ENCODE measurements at places on chromosomes 4 and X.

GRCh38 chr4:99205153-99205979, 13.7 kb downstream of the ADH6 start:
- DNase-seq = peak; percentile 66

DNA sequence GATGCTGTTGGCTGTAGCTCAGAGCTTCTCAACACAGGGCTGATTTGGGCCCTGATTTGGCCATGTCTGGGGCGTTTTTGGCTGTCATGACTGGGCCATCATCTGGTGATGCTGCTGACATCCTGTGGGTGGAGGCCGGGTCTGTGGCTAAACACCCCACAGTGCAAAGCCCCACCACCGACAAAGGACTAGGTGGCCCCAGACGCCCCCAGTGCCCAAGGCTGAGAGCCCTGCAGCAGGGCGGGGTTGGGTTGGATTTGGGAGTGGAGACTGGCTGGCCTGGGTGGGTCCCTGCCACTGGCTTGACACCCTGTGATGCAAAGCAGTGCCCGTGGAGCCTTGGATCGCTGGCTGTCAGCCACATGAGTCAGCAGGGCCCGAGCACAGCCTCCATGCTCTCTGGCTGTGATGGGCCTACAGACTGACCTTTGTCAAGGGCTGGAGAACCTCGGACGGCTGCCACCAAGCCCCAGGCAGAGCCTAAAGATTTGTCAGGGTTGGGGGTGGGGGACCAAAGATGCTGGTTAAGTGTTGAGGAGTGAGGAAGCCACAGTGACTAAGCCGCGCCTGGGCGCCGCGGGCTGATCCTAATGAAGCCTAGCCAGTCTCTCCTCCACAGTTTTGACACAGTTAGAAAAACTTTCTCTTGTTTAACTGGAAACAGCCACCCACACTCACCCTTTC, 28.3 kb downstream of the CYTL1 start:
- no peak for DNase-seq

- DNase-seq = no peak
Measured at GRCh38 chr4:109429545-109429944, 4.1 kb upstream of the SEC24B start.

DNA sequence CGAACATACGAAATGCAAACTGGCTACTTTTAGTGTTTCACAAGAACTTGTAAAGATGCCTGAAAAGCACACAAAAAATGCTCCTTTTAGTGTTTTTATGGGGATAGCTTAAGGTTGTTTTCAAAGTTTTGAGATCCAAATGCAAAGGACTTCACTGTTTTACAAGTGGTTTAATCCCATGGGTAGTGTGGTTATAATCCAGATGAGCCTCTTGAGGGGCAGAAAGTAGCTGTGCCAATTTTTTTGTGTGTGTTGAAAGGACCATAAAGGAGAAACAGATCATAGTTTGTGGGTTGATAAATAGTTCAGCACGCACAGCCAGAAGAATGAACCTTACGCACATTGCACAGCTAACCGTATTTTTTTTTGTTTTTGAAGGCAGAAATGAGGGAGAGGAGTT, 126.9 kb upstream of the GIMD1 start:
- no peak for DNase-seq

- DNase-seq = no peak
Measured at GRCh38 chr4:821181-821591, 4.7 kb downstream of the CPLX1 start.

DNA sequence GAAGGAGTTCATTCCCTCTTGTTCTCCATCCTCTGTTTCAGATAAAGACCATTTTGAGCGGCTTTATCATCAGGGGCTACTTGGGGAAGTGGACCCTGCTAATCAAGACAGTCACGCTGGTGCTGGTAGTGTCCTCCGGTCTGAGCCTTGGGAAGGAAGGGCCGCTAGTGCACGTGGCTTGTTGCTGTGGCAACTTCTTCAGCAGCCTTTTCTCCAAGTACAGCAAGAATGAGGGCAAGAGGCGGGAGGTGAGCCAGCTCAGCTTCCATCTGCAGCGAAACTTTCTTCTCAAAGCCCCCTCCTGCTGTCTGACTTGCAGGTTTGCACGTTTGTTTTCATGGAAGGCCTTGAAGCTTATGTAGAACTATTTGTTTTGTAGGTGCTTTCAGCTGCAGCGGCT, 49.5 kb downstream of the CLCN4 start:
- DNase-seq = no peak

DNA sequence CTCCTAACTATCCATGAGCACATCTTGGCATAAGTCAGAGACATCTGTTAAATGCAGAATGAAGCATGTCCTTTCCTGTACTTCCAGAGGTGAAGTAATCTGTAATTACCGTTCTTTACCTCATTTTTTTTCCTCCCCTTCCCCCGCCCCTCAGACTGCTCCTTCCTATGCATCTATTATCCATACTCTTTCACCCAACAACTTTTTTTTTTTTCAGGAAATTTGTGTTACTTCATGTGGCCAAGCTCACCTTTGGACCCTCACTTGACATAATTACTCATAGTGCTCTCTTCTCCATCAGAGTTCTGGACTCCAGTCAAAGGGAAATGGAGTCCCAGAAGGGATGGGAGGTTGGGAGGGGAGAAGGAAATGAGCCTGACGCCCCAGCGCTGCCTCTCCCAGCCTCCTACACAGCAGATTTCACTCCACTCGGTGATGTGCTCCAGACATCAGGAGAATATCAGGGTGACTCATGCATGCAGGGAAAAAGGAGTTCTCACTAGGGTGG, 568.8 kb downstream of the STIM2 start:
- DNase-seq = no peak

DNA sequence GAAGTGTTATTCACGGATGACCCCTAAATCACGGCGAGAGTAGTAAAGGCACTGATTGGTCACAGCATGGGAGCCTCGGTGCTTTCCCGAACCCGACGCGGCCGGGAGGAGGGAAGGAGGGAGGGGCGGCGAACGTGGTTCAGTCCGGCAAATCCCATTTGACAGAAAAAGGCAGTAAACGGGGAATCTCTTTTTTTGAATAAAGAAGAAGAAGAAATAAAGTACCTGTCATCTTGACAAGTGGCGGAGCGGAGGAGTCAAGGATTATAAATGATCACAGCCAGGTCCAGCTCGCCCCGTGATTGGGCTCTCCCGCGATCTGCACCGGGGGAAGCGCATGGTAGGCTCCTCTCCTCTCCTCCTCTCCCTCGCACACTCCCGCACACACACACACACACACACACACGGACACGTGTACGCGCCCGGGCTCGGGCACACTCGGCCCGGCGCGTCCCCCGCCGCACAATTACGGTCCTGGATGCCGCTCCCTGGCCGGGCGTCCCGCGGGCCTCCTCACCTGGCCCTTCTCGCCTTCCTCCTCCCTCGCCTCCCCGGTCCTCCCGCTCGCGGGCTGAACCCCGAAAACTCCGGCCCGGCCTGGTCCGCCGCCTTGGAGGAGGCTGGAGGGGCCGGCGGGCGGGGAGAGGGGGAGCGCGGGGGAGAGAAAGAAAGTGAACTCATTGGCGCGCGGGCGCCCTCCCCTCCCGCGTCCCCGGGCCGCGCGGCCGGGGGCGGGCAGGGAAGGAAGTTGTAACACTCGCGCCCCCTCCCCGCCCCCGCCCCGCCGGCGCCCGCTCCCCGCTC, 99.2 kb upstream of the TENM3 start:
- DNase-seq = peak; percentile 33

DNA sequence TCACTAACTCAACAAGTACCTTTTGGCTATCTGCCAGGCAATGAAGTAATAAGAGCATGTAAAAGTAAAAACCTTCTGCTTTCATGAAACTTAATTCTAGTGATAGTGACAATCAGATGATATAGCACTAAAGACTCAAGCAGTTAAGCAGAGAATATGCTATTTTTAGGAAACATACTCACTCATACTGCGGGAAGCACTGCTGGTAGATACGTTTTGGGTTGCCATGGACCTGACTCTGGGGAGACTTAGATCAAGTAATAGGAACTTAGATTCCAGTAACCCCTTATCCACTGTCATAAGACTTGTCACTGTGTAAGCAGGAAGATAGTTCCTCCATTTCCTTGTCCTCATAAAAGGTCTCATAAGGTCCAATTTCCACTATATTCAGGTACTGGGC, 386.3 kb downstream of the DMD start:
- no peak for DNase-seq

- no peak for DNase-seq
Measured at GRCh38 chr4:52751487-52751911, 274 bp upstream of the ERVMER34-1 start.

- no peak for DNase-seq
Measured at GRCh38 chrX:1686642-1687041, 71.8 kb downstream of the ASMT start.

DNA sequence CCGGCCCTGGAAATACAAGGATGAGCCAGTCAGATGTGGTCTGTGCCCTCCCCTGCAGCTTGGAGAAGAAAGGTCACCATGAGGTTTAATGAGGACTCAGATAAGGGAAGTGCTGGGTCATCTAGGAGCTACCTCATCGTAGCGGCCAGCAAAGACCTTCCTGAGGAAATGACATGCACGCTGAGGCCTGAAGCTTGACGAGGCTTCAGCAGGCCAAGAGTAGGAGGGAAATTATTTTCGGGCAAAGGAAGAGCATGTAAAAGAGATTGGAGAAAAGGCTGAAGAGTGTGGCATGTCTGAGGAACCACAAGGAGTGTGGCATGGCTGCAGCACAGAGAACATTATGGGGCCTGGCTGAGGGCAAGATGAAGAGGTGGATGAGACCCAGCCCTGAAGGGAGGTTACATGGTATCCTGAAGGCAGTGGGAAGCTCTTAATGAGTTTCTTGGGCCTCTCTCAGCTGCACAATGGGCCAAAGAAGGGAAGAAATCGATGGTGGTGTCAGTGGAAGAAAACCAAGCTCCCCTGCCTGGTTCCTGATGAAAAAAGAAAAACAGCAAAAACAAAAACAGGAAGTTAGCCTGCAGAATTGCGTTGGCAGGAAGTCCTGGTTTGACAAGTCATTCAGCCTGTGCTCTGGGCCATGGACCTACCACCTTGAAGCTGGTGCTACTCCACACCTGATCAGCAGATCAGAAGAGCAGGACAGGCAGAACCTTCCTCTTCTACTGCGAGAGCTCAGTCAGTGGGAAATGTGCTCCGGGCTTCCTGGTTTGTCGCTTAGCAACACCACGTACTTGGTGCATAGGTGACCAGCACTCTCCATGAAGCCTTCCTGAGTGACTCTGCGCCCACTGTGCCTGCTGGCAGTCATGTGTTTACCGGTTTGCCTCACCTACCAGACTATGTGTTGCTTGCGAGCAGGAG, 134.5 kb upstream of the KLF3 start:
- DNase-seq = no peak

DNA sequence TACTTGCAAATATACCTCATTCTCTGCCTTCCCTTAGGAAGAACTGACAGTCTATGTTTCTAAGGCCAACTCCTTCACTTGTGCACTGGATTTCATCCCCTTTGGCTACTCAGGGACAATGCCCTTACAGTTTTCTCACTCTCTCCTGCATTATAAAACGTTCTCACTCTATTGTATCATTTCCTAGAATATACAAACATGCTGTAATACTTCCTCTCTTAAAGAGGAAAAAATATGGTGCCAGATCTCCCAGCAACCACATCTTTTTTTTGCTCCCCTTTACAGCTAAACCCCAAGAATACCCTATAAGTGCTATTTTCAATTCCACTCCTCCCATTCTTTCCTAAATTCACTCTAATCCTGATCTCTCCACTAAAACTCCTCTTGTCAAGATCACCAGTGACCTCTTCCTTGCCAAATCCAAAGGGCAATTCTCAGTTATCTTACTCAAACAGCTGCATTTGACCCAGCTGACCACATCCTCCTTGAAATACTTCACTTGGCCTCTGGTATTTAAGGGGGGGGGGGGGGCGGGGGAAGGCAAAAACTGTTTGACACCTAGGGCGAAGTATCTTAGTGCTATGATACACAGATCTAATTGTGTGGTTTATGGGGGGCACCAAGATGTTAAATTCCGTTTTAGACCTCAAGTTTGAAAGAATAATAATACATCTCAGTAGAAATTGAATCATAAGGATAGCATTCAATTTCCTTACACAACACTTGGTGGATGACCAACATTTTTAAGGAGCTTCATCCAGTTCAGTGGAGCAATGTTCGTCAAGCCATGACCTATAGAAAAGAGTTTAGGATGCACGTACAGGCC, 1.6 kb downstream of the RCHY1 start:
- DNase-seq = no peak

DNA sequence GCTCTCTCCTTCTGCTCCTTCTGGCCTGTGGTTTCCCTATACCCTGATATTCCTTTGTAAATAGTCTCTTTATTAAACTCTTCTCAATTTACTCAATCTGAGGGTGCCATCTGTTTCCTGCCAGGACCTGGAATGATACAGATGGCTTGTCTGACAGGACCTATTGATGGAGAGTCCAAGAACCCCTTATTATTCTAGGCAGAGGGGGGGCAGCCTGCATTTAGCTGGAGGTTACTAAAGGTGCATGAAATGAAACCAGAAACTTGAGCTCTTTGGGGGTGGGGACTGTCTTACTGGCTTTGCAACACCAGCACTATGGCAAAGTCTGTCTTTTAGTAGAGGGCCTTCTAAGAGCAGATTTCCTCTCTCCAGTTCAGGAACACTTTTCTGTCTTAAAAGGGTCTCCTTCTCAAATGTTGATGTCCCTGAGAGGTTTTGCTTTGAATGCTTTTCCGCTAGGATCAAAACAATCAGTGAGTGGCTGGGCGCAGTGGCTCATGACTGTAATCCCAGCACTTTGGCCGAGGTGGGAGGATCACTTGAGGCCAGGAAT, 162.5 kb upstream of the MED14 start:
- DNase-seq = no peak
